Occipital lobe (tissue), 3 donors: ENCODE measurements at places on chromosomes 4 and X. TPM values are rescaled to one million over a fixed set of nuclear protein-coding genes. Genes with fewer than 3 reads are reported as not detected.

Gene SPRY1
- 12.9 TPM for total RNA-seq

Gene HSD17B10
- 28.5 TPM for total RNA-seq

Gene MYL5
- 4.2 TPM for total RNA-seq

Gene F9
- not detected for total RNA-seq

- no peak for DNase-seq
Measured at GRCh38 chr4:41009411-41009810, 204.9 kb downstream of the APBB2 start.

- no peak for DNase-seq
Measured at GRCh38 chrX:109797311-109797975, 64.4 kb upstream of the ACSL4 start.

- DNase-seq, result no peak
Measured at GRCh38 chr4:128244379-128244778, 43.2 kb downstream of the PGRMC2 start.

- DNase-seq, result no peak
Measured at GRCh38 chr4:36024901-36025660, 219.2 kb downstream of the ARAP2 start.

GRCh38 chrX:63718010-63718694, 66.9 kb downstream of the ARHGEF9 start:
- DNase-seq, result no peak

DNA sequence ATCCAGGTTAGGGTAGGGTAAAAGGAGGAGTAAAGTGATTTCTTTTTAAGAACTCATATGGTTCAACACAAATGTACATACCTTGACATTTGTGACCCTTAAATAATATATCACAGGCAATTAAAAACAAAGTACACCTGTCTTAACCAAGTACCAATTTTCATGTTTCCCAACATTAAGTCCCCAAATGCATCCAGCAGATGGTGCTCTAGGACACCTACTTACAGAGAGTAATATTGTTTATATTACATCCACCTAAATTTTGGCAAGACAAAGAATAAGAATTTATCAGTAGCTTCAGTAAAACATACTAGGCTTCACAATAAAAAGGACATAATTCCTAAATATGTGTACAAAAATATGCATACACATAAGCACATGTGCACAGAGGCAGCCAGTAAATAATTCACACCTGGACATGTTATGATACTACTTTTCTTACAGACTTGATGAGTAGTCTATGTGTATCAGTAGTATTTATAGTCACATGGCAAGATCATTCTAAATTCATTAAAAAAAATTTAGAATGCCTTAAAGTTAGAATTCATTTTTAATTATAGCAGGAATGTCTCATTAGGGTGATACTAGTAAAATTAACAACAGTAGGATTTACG, 219.7 kb downstream of the DCLK2 start:
- DNase-seq, result no peak

DNA sequence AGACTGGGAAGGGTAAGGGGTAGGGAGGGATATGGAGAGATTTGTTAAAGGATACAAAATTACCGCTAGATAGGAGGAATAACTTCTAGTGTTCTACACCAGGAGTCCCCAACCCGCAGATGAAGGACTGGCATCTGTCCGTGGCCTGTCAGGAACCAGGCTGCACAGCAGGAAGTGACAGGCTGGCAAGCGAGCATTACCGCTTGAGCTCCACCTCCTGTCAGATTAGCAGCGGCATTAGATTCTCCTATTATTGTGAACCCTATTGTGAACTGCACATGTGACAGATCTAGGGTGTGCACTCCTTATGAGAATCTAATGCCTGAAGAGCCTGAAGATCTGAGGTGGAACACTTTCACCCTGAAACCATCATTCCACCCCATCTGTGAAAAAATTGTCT, 27.9 kb upstream of the BBS7 start:
- DNase-seq, result no peak

DNA sequence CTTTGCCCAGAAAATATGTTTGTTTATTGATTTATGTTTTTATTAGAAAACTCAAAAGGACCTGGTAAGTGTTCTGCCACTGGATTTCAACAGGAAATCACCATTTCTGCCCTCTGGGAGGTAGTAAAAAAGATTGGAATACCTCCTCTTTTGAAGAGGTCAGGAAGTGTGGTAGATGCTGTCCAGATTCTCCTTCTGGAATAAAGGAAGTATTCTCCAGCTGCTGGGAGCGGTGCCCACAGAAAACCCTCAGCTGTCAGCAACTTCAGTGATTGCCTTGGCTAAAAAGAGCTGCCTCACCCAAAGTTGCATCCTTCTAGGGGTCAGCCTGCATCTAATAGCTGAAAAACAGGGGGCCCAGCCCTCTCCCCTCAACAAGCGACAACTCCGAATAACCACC, 13.8 kb upstream of the ZNF674 start:
- no peak for DNase-seq

DNA sequence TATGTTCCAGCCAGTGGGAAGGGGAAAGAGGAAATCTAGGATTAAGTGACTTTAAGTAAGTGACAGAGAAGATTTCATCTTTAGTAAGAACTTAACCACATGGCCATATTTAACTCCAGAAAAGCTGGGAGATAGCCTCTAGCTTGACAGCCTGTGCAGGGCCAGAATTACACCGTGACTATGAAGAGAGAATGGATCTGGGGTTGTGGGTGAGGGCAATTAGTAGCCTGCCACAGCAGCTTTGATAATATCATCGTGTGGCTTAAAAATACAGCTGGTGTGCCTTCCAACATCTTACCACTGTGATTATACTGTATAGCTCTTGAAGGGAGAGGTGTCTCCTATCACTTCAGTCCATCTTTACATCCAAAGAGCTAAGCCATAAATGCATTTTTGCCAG, 57.6 kb upstream of the TBC1D9 start:
- DNase-seq, result no peak

DNA sequence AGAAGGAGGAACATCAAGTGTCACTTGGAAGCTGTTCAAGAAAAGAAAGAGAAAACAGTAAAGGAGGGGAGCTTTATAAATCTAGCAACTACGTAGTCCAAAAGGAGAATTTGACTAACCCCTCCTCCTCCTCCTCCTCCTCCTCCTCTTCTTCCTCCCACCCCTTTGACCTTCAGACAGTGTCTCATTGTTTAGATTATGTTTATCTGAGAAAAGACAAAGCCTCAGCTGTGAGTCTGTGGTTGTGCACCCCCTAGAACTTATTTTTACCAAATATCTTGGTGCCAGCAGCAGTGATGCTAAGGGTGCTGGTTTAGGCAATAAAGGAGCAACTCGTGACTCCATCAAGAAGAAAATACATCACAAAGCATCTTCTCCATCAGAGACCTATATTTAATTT, 68.9 kb upstream of the BMP2K start:
- no peak for DNase-seq
